ENCODE measurements at places on chromosomes 7 and 10. TPM values are rescaled to one million over a fixed set of nuclear protein-coding genes. Genes with fewer than 3 reads are reported as not detected.

The CLRN3 gene
- total RNA-seq, result not detected

The TCERG1L gene
- total RNA-seq, result 2.2 TPM

DNA sequence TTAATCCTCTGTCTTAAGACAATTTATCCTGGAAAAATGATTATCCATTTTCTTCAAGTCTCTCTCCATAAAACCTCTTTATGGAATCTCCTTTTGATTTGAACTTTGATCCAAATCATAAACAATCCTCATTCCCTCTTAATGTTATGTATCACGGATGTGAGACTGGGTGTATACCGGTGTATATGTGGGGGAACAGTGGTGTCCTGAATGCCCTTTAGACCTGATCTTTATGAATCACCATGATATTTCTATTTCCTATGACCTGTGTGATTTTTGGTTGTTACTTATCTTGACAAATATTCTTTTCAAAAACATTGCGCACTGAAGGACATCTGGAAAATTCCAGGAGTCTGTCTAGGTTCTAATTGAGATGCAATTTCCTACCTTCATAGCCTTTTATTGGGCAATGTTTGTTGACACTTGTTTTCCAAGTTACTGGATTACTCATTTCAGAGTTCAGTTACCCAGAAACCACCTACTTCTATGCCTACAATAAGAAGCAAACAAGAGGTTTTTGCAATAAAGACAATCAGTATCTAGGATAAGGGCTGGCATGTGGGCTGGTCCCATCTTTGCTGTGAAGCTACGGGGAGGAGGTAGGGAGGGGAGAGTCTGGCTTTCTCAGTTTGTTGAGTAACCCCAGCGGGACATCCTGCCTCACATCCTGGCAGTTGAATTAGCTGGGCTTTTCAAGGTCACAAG, 190.4 kb downstream of the CTTNBP2 start:
- DNase-seq, result no peak

DNA sequence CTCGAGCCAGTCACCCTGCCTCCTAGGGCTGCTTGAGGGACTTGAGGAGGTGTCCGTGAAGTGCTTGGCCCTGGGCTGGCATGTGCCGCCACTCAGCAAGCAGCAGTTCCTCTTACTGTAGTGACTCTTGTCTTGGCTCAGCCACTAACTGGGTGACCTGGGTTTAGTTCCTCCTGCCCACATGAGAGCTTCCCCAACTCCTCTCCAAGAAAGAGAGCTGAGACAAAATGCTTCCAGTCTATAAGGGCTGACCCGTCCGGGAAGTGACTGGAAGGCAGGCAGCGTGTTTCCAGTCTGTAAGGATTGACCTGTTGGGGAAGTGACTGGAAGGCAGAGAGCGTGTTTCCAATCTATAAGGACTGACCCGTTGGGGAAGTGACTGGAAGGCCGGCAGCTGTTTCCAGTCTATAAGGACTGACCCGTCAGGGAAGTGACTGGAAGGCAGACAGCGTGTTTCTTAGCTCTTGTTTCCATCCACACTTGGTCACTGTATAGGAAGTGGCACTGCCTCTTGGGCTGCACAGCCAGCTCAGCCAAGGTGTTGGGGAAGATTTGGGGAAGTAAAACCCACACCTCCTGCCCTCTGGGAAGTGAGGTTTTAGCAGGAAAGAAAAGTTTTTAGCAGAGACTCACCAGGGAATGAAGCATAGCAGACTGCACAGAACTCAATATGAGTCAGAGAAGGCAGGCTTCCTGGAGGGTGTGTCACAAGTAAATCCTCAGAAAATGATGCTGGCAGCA, 53.3 kb upstream of the PPIF start:
- no peak for DNase-seq

The GLI3 gene
- total RNA-seq, result 2.9 TPM

DNA sequence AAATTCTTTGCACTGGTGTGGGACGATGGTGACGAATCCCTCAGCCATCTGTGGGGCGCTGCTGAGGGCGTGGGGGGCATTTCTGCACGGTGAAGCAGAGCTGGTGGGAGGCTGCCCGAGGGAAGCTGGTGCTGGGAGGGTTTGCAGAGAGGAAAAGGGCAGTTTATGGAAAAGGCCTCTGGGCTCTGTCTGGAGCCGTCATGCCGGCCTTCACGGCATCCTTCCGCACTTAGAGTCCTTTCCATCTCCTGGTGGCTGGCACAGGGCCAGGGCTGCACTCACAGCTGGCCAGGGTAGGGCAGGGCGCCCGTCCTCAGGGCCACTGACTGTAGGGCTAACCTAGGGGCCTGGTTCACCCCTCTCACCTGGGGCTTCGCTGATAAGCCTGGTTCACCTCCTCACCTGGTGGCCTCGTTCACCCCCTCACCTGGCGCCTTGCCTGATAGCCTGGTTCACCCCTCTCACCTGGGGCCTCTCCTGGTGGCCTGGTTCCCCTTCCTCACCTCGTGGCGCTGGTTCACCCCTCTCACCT, 598 bp upstream of the AMZ1 start:
- no peak for DNase-seq

- no peak for DNase-seq
These were observed 9.6 kb upstream of the PTTG1IP2 start for GRCh38 chr7:90459888-90460287.

DNA sequence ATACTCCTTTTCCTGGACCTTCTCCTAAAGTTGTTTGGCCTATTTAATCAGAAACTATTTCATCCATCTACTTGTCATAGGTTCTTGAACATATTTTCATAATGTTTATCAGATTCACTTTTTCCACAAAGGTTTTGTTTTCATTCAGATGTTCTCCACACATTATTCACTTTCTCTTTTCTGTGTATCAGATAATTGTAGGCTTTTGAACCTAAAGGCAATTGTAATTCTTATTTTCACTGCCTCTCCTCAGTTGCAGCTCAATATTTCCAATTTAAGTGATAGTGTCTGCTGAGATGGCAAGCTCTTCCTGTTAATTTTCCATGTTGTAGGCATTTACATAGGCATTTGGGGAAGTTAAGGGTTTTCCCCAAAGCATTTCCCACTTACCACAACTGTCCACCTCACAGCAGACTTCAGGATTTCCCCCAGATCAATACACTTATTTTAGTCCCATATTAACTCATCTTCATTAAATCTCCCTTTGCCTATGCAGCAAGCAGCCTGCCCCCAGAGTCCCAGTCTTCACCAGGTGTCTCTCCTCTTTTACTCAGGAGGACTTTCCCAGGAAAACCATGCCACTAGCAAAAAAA, 12.3 kb upstream of the IKZF1 start:
- no peak for DNase-seq

DNA sequence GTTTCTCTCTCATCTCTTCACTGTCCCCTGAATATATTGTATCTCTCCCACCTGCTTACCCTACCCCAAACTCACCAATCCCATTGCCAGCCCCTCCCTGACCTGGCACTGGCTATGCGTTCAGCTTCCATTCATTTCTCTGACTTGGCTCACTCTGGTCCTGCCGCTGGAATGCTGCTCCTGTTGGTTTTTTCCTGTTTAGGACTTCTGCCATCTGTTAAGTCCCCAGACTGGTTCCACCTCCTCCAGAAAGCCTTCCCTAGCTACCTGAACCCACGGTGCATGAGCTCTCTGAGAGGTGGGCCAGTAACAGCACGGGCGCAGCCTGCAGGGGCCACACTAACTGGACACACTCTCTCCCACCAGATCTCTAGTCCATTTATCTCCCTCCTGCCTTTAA, 80.2 kb downstream of the HIF1AN start:
- no peak for DNase-seq

The LBX1 gene
- not detected for total RNA-seq

GRCh38 chr10:119531067-119531466, 11.5 kb downstream of the RGS10 start:
- no peak for DNase-seq

- DNase-seq, result no peak
These were observed 123.6 kb downstream of the TCF7L2 start for GRCh38 chr10:113073549-113074189.

- DNase-seq, result no peak
These were observed 157.4 kb upstream of the LYZL2 start for GRCh38 chr10:30786906-30787305.

The GIMAP6 gene
- not detected for total RNA-seq

DNA sequence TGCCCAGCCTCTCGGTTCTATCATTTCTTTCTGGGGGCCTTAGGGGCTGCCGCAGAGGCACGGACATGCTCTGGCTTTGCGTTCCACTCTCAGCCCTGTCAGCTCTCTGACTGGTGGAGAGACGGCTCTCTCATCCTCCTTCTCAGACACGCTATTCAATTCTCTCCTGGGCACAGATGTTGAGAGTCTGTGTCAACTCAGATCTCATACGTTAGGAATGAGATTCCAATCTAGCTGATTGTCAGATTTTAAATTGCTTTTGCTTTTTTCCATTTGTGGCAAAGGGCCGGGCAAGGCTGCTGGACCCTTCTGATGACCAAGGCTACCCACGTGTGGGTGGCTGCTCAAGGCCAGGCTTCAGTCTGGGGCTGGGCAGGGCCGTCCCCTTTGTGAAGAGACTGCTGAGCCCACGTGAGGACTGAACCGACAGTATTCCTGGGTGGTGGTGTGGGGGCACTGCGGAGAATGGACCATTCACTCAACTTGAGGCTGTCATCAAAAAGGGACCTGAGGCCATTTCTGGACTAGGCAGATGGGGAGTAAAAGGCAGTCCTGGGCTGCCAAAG, 71.5 kb downstream of the CLEC2L start:
- DNase-seq, result no peak

- no peak for DNase-seq
These were observed 36.9 kb upstream of the NPFFR1 start for GRCh38 chr10:70320751-70321150.

The GBX1 gene
- not detected for total RNA-seq

The ARID5B gene
- 1.1 TPM for total RNA-seq

The NRAP gene
- total RNA-seq, result not detected

GRCh38 chr10:561721-562120, 127.7 kb downstream of the DIP2C start:
- no peak for DNase-seq

GRCh38 chr10:84825330-84825729, 496.9 kb downstream of the CCSER2 start:
- DNase-seq, result no peak

The TMEM176B gene
- 0.44 TPM for total RNA-seq

The CPA1 gene
- not detected for total RNA-seq

DNA sequence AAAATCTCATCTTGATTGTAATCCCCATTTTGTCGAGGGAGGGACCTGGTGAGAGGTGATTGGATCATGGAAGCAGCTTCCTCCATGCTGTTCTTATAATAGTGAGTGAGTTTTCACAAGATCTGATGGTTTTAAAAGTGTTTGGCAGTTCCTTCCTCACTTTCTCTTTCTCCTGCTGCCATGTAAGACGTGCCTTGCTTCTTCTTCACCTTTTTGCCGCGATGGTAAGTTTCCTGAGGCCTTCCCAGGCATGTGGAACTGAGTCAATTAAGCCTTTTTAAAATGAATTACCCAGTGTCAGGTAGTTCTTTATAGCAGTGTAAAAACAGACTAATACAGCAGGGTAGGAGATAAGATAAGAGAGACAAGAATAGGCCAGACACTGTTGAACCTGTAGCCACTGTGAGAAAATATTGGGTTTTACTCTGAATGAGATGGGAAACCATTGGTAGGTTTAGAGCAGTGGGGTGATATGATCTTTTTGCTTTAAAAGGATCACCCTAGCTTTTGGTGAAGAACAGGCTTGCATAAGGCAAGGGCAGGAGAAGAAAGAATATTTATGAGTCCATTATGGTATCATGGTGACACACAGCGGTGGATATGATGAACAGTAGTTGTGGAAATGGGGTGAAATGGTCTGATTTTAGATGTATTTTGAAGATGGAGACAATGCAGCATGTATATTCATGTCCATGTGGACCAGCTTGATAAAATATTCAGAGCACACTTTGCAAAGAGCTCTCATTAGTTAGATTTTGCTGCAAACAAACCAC, 11.5 kb downstream of the OR6B1 start:
- DNase-seq, result no peak
